ENCODE measurements at places on chromosomes 16 and 17. TPM values are rescaled to one million over a fixed set of nuclear protein-coding genes. Genes with fewer than 3 reads are reported as not detected.

Gene CA5A
- not detected for total RNA-seq

Gene NPW
- total RNA-seq, result not detected

Gene ST6GALNAC1
- total RNA-seq, result 9.3 TPM

Gene SLC12A3
- not detected for total RNA-seq

Gene KRTAP17-1
- total RNA-seq, result not detected

Gene C16orf86
- 0.85 TPM for total RNA-seq

Gene CACNG5
- total RNA-seq, result not detected

All from nasal cavity respiratory epithelium epithelial cell of viscerocranial mucosa (primary cell).